ENCODE measurements at places on chromosomes 2 and 18.

GRCh38 chr18:5488844-5489243 lies 55.0 kb downstream of the EPB41L3 start:
- no peak for DNase-seq

DNA sequence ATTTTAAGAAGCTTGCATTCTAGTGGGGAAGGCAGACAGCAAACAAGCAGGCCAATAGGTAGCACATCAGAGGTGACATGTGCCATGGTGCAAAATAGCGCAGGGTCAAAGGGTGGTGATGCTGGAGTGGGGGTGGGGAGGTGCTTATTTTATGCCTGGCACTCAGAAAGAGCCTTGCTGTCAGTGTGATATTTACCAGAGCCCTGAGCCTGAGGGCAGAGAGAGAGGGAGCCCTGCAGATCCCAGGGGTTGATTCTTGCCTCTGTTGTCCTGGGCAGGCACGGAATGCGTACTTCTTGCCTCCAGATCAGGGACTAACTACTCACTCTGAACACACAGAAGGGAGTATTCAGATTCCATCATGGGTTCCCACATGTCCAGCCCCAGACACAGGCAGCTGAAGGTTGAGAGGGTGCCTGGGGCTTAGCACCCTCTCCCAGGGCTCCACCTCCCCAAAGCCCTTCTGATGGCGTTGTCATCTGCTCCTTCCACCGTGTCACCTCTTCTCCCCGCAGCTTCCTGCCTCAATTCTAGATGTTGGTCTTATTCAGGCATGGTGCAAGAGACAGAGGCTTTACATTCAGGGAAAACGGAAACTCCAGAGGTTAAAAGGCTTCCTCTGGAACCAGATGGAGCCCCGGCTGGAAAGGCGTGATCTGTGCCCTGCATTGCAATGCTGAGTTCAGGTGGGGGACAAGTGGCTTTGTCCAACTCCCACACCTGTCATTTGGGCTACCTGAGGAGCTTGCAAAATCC lies 252.3 kb downstream of the HAUS1 start:
- no peak for DNase-seq

DNA sequence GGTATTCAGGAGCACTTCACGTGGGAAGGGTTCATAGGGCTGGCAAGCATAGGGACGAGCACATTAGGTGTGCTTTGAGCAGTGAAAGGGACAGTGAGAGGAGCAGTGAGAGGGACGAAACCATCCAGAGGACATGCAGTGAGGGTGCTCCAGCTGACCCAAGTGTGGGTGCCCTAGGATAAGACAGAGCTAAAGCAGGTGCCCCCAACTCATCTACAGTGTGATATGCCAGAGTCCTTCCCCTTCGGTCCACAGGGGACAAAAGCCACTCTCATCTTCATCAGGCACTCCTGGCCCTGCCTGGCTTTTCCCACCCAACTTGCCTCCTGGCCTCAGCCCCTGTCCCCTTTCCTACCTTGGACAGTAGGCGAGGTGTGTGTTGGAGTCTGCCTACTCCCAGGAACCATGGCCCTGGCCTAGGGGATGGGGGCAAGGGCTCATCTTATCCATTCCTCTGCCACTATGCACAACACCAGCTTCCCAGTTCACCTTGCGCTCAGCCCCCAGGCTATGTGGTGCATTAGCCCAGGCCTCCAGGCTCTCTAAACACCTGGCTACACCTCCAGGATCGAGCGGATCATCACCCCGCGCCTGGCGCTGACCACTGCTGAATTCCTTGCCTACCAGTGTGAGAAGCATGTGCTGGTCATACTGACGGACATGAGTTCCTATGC lies 16.1 kb upstream of the ANKRD53 start:
- no peak for DNase-seq

DNA sequence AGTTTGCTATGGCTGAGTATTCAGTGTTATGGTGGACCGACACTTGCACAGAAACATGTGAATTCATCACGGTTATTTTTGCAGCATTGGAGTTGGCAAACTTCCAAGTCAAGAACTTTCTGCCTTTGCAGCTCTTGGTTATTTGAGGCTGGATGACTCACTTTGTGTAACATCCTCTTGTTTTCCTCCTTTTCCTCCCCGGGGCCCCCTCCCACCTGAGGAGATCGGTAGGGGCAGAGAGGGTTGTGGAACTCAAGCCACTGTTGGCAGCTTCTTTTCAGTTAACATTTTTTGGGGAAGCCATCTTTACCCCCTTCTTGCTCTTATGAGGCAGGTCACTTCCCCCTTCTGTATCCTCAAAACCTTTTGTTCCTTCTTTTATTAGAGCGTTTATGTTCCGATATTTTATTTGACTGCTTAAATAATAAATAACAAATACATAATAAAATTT lies 48.6 kb downstream of the DDX1 start:
- DNase-seq, result no peak

DNA sequence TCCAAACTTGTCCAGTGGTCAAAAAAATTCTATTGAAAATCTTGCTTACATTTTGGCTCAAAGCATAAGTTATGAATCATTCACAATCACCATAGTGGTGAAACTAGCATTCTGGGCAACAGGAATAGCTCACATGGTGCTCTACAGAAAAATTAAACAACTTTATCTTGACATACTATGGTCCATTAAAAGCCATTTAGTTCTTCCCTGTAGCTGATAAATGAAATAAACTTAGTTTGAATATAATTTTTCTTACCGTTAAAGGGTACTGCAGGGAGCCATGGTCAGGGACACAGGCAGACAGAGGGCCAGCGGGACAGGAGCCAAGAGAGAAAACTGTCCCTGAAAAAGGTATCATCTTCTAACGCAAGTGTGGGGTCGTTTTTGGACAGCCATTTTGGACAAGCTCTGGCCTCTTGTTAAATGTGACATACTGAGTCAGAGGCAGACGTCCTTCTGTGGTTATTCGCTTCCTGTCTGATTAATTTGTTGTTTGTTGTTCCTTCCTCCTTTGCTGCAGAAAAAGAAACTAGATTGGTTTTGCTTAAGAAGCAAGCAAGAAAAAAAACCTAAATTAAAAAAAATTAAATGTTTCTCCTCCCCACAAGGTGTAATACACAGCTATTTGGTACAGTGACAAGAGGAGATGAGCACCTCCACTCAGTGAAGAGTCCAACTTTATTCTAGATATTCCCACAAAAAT lies at the start of gene WIPF1:
TSS of gene WIPF1 (minus strand) at position 460 of the 703 bp plus-strand sequence. CDS start 12,231 bp downstream, outside the sequence.
- DNase-seq, result no peak

DNA sequence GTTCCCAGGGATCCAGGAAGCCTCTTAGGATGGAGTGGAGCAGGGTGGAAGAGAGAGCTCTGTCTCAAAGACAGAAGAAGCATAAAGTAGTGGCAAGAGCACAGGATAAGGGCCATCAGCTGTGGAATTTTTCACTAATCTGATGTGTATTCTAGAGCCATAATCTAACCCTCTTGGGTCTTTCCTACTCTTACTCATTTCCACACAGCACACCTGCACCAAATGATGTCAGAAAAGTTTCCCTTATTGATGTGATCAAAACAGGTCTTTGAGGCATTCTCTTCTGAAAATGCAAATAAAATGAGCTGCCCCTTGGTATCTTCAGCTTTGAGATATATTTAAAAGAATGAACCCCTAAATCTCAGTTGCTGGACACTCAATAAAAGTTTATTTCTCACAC lies 415.1 kb upstream of the CHST9 start:
- DNase-seq, result no peak

DNA sequence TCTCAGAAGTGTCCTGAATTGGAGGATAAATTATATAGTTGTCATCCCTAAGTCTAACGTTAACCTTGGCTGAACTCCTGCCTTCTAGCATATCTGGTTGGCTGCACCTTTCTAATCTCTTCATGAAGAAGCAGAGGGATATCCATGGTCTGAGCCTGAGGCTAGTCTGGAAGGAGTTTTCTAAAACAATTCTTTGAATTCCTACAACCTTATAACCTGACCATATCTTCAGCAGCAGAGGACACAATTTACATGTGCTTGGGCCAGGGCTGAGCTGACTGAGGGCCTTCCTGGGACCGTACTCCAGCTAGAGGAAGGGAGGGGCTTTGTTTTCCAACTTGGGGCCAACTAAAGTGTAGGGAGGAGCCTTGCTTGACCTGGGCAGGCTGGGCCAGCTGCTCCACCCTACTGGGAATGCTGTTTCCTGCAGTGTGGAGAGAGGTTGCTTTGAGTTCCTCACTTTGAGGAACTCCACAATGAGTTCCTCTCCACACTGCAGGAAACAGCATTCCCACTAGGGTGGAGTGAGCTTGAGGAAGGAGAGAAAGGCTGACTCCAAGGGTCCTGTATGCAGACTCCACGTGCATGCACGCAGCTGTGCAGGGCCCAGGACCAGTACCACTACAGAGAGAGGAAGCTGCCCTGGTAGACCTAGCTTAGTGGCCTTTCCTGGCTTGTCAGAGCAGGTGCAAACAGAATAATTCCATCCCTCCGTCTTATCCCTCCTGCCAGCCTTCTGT lies 19.6 kb downstream of the CEP68 start:
- no peak for DNase-seq

DNA sequence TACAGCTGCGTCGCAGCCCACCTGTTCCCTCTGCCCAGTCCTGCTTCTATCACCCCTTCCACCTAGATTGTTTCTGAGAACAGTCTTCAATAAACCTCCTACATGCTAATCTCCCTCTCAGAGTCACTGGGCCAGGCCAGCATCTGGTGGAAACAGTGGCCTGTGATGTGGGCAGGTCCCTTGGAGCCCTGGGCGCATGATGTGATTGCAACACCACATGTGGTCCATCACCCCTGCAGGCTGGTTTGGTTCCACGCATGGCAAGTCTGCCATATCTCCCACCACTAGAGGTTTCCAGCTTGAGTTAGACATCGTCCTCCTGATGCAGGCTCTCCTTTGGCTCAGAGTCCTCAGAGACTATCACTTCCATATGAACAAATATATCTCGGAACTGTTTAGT lies 83.5 kb downstream of the PRKCE start:
- DNase-seq, result no peak

Data from skin of body (tissue), 3 donors.